ENCODE measurements at places on chromosomes 11 and 22. TPM values are rescaled to one million over a fixed set of nuclear protein-coding genes. Genes with fewer than 3 reads are reported as not detected.

The RCOR2 gene
- total RNA-seq = 0.90 TPM

The MS4A1 gene
- not detected for total RNA-seq

DNA sequence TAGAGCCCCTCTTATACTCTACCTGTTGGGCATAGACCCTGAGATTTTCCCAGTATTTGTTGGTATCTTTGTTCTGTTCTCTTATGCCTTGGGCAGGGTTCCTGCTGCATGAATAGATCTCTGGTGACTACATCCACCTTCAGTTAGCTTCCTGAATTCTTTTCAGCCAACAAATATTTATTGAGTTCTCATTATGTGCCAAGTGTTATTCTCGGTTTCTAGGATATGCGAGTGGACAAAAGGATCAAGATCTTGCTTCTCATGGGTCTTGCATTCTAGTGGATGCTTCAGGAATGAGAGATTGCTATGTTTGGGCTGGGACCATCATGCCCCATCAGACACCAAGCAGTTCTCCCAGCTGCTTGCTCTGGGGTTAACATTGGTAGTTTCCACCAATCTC lies 340.0 kb downstream of the METTL15 start:
- no peak overlapping the region for H3K4me3 ChIP-seq
- no peaks in the 10 kb centered on the region for H3K4me1 ChIP-seq
- DNase-seq = no peak

The MS4A12 gene
- total RNA-seq = not detected

- no peaks in the 10 kb centered on the region for H3K36me3 ChIP-seq
- H3K27me3 ChIP-seq = no peaks in the 10 kb centered on the region
- no peak overlapping the region for H3K4me3 ChIP-seq
- peaks cover 9% of the 10 kb centered on the region for H3K4me1 ChIP-seq
- DNase-seq = no peak
These were observed 46.9 kb upstream of the RTL6 start for GRCh38 chr22:44544816-44545433.
